ENCODE measurements at places on chromosomes 1 and 21.

- DNase-seq, result no peak
Measured at GRCh38 chr1:68141071-68142021, 90.9 kb upstream of the DIRAS3 start.

- DNase-seq, result no peak
Measured at GRCh38 chr1:64986903-64987871, 20.8 kb upstream of the JAK1 start.

GRCh38 chr1:167278497-167278896, 57.8 kb downstream of the POU2F1 start:
- DNase-seq, result no peak

- DNase-seq, result no peak
Measured at GRCh38 chr21:43748622-43749021, 27.5 kb downstream of the CSTB start.

- DNase-seq, result no peak
Measured at GRCh38 chr1:227891223-227891954, 56.3 kb downstream of the WNT9A start.

DNA sequence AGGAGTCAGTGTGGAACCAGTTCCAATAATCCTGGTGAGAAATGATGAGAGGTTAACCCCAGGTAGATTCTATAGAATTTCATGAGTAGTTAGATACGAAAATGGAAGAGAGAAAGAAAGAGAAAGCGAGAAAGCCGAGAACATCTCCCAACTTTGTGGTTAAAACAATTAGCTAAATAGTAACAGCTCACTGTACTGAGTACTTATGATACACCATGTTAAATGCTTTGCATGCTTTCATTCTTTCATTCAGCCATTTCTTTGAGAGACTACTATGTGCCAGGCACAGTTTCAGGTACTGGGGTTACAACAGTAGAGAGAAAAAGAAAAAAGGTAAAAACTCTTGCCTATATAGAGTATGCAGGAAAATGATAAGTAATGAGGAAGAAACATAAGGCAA, 109.7 kb upstream of the SYT6 start:
- no peak for DNase-seq

DNA sequence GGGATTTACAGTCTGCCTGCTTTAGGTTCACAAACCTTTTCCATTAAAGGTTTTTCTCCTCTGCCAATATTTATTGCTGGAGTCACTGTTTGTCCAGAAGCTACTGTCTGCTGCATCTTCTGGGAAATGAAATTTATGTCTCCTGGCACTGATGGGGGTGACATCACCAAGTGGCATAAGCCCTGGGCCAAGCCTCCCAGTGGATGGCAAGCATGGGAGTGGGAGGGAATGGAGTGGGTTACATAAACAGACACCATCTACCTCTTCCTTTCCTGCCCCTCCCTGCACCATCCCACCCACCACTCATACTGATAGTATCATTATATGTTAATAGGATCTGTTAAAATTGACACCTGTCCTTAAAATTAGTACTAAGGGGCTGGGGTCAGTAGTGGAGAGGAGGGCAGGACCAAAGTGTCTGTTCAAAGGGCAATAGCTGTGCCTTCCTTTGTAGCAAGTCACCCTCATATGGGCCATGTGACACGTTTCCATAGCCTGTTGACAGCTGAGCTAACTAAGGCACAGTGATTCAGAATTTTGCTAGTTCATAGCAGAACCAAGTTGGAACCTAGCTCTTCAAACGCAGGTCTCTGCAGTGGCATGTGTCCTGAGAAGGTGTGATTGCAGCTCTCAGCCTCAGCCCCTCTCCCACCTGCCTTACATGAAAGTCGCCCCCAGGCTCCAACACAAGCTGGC, 71.0 kb downstream of the MAB21L3 start:
- DNase-seq, result no peak

DNA sequence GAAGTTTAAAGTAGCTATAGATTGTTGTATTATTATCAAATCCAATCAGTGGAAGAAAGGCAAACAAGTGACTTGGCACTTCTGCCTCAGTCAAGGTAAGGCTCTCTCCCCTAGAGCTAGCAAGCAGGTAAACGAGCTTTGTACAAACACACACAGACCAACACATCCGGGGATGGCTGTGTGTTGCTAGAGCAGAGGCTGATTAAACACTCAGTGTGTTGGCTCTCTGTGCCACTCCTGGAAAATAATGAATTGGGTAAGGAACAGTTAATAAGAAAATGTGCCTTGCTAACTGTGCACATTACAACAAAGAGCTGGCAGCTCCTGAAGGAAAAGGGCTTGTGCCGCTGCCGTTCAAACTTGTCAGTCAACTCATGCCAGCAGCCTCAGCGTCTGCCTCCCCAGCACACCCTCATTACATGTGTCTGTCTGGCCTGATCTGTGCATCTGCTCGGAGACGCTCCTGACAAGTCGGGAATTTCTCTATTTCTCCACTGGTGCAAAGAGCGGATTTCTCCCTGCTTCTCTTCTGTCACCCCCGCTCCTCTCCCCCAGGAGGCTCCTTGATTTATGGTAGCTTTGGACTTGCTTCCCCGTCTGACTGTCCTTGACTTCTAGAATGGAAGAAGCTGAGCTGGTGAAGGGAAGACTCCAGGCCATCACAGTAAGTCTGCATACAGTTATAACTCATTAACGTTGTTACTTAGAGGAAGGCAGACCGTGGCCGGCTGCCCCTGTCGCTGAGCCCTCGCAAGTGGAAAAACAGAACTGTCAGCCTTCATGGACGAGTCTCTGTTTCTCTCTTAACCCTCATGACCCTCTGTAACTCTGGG, at the start of gene PALMD:
Gene PALMD, plus strand, starts transcription at position 415 of the 833 bp plus-strand sequence. Its CDS starts 205 bp downstream, at position 620.
- no peak for DNase-seq

DNA sequence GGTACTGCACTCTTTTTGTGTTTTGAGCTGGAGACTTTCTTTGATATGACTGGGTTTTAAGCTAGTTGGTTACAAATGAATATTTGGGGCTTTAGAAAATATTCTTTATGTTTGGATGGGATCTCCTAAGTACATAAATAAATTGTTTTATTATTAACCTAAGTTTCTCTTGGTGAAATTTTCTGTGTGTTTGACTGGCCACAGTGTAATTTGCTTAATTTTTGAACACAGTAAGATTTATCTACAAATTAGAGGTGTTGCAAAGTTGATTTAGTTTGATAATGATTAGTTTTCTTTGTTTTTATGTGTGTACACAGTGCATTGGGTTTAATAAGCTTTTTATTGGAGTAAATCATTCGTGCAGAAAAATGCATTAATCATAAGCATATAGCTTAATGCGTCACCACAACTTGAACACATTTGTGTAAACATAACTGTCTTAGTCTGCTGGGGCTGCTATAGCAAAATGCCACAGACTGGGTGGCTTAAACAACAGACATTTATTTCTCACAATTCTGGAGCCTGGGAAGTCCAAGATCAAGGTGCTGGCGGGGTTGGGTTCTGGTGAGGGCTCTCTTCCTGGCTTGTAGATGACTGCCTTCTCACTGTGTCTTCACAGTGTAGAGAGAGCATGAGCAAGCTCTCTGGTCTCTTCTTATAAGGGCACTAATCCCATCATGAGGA, 17.4 kb upstream of the SLC6A9 start:
- no peak for DNase-seq

DNA sequence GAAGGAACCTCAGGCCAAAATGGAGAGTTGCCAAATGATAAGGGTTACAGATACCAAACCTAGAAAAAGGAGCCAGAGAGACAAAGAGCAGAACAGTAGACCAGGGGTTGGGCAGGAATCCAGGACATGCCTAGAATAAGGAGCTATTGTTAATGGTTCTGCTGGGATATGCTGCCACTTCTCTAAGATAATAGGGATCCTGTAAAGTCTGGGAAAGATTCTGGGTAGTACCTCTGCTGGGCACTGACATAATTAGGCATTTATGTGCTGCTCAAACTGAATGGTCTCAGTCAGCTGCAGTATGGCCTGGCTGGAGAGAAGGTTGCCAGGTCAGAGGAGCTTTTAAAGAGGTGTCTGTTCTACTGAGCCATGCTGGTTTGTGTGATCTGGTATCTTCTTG, 19.9 kb upstream of the NRIP1 start:
- DNase-seq, result no peak

- no peak for DNase-seq
Measured at GRCh38 chr1:20589331-20590278, 708 bp downstream of the CDA start.

DNA sequence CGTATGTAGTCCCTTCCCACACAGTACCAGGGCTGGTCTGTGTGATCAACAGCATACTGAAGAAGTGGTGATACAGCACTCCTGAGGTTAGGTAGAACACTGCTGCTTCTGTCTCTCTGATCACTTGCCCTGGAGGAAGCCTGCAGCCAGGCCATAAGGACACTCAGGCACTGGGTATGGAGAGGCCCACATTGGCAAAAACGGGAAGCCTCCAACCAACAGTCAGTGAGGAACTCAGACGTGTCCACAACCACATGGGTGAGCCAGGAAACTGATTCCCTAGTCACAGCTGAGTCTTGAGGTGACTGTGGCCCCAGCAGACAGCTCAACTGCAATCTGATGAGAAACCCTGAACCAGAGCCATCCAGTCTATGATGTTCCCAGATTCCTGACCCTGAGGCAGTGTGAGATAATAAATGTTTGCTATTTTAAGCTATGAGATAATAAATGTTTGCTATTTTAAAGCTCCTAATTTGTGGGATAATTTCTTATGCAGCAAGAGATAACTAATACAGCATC, 62.5 kb downstream of the COQ8A start:
- no peak for DNase-seq

GRCh38 chr1:184479435-184480167, 92.8 kb downstream of the C1orf21 start:
- DNase-seq, result no peak

DNA sequence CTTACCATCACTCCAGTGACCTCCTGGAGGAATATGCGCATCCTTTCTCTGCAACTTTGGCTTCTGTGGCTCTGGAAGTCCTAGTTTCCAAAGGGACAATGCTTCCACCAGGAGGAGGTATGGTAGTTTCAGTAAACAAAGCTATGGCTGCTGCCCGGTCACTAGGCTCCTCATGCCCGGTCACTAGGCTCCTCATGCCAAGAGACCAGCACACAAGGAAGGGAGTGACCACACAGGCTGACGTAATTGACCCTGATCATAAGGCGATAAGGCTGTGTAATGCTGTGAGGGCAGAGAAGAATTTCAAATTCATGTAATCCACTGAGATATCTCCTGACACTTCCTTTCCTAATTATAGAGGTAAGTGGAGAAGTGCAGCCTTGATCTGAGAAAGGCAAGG, 102.9 kb downstream of the DTL start:
- no peak for DNase-seq

GRCh38 chr1:29984166-29984861, 739.1 kb downstream of the MATN1 start:
- DNase-seq, result no peak

DNA sequence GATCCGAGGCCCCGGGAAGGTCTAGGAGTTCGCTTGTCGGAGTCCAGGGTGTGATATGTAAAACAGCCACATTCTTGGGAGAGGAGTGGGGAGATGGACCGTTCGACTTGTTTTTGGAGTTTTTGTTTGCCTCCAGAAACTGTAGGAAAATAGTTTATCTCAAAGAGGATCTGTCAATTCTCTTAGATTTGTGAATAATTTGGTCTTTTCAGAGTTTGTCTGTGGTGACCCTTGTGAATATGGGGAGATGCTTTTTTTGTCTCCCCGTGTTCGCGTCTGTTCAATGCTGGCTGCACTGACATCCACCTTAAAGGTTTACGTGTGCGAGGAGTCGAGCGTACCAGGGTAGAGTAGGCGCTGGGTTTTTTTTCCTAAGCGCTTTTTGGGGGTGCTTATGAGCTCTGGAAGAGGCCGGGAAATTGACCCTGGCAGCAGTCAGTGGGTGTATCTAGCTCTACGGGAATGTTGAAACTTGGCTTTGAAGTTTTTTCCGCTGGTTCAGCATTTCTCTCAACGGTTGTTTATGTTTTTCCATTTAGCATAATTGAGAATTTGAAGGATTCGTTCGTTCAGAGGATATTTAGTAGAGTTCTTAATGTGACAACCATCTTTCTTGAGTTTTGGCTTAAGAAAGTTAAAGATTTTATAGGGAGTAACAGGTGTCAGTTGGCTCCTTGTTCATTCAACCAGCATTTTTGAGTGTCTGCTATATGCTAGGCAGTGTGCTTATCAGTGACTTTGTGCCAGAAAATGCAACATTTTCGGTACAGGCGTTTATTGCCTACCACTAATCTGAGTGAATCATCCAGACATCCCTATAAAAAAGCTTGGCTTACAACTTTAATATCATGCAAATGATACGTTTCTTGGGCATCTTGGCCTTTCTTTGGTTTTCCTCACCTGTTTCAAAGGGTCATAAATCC, 1.2 kb downstream of the SZRD1 start:
- DNase-seq, result no peak

DNA sequence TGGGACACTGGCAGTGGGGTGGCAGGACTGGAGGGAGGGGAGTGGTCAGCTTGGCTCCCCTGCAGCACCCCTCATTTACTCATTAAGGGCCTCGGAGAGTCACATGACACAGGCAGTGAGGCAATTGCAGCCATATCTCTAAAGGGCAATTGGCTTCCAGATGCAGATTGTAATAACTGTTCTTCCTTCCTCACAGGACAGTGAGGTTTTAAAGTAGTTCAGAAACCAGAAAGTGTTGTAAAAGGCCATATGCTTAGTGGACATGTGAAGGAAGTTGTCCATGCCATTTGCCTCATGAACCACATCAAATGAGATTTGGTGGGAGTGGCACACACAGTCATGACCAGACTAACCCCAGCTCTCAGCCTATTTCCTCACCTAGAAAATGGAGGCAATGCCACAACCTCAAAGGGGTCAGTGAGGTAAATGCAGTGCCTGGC, 11.1 kb downstream of the MTX1 start:
- DNase-seq, result no peak

DNA sequence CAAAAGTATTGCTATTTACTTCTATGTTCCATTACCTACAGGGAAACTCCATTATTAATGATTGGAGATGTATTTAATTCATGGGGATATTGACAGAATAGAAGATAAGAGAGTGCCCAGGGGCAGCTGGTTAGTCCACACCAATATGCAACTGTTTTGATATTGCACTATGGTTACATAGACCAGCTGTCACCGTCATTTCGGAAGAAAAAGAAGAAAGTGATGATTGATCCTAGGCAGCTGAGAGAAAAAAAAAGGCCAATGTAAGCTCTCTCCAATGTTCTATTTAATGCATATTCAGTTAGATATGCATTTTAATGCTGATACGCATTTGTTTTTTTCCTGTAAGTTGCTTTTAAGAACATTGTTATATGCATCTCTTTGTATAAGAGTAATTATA, 1367.2 kb downstream of the KCNT2 start:
- DNase-seq, result no peak

DNA sequence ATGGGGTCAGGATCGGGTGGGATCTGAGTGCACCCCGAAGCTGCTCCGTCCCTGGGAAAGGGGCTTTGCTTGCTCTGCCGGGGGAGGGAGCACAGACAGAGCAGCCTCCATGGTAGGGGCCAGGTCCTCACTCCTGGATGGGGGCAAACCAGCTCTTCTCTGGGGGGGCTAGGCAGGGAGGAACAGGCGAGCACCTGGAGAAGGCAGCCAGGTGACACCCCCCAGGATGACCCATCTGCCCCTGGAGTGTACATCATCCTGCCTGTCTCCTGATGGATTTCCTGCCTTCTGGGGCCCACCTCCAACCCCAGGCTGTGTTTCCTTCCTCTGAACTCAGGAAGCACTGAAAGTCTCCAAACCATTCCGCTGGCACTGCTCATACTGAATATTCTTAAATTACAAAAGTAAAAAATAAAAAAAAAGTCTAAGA, 248.0 kb downstream of the RHOU start:
- DNase-seq, result no peak

Data from activated CD4-positive, alpha-beta T cell treated with anti-CD3 and anti-CD28 coated beads for 24 hours (primary cell).